ENCODE measurements at places on chromosomes 2 and 18.

DNA sequence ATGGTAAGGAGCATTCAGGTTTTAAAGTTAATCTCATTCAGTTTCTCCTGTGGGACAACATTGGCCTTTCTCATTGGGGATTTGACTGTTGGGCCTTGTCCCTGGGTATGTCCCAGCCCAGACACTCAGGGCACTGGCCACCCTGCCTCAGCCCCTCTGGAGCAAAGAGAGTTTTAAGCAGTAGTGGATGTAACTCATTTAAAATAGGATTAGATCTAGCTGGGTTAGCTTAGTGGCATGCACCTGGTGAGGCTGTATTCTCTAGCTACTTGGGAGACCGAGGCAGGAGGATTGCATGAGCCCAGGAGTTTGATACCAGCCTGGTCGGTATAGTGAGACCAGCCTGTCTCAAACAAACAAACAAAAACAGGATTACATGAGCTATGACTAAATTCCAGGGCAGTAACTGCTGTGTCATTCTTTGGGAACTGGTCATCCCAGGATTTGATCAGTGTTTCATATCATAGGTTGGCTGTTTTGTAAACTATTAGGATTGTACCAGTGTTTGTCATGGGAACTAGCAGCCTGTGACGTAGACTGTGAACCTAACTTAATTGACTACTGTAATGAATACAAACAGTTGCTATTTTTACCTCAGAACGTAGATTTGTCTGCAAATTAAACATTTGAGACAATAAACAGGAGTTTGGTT, 12.5 kb downstream of the INPP4A start:
- DNase-seq, result no peak

DNA sequence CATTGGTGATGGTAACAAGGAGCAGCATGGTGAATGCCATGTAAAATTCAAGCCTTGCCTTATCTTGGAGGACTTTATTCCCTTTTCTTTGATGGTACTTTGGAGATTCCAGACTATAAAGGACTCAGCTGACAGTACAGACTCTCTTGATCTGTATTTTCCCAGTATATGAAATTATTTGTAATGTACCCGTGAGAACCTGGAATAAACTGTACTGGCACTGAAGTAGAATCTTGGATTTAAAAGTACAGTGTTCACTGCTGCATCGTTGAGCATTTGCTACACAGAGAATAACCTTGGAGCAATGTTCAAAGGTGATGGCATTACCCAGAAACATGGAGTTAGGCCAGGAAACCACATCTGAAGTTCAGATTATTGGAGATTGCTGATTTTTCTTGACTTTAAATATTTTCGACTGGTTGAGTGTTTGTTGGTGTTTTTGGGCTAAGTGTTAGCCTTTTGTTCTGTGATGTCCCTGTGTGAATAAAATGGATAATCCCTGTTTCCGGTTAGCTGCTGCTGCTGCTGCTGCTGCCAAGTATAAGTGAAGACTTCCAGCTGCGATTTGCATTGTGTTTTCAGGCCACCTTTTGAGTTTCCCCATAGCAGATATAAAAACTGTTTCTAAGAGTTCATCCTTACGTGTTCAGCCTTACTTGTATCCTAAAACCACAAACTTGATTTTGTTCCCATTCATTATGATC, 122.0 kb downstream of the SPTBN1 start:
- peak; percentile 92 for DNase-seq

GRCh38 chr2:150630587-150631235, 143.2 kb upstream of the RND3 start:
- DNase-seq, result peak; percentile 27

GRCh38 chr18:2656237-2656980, 883 bp downstream of the SMCHD1 start:
- DNase-seq, result peak; percentile 68

DNA sequence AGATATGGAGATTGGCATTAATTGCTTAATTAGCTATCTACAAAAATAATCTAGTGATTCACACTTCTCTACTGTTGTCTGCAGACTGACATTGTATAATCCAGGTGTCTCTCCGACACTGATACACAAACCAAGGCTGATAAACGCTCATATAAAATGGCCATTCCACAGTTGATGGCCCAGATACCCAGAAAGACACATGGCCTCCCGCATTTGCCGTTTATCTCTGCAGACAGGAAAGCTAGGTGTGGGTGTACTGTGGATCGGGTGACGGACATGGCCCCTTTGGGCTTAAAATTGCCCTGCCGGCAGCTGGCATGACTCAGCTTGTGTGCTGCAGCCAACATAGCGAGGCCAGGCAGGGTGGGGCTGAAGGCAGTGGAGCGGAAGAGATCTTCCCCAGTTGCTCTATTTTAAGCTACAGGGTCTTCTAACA, 18.5 kb downstream of the PMAIP1 start:
- DNase-seq, result peak; percentile 83

DNA sequence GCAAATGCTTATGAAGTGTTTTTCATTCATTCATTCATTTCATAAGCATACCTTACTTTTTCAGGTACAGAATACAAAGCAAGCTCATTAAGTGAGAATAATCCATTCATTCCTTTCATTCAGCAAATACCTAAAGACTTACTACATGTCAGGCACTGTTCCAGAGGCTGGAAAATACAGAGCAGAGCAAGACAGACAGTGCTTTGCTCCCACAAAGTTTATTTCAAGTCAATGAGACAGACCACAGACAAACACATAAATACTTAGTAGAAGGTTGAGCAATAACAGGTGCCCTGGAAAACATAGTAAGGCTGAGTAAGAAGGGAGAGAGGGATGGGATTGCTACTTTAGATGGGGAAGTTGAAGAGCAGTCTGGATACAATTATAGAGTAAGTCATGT, 309.8 kb downstream of the C1D start:
- peak; percentile 6 for DNase-seq

DNA sequence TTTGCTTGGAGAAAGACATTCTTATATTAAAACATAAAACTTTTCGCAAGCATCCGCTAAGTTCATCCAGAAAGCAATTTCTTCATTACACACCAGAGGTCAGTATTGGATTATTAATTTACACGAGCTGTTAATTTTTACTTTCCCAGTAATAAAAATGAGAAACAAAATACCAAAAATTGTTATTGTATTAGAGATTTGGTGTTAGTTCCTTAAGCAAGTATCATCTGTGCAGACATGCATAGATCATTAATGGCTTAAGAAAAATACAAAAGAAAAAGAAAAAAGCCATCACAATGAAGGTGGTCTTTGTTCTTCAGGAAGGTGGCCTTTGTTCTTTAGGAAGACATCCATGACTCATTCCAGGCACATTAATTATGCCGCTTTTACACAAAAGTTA, 53.6 kb upstream of the HNMT start:
- peak; percentile 33 for DNase-seq

- DNase-seq, result no peak
Measured at GRCh38 chr2:224870341-224870740, 154.2 kb upstream of the CCDC195 start.

DNA sequence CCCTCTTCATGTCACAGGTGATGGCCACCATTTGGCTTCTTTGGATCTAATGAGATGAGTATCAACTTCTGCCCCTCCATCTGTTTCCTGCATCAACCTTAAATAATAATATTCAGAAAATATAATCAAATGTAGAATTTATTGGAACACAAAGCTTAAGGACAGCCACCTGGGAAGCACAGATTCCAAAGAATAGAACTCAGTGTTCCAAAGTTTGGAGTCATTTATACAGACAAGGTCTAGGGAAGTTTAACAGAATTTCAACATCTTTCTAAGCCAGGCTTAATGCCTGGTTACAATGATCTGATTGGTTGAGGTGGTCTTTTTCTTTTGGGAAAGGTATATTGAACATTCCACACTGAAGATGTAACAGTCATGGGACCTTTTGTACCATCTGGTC, 218.0 kb upstream of the PIEZO2 start:
- DNase-seq, result peak; percentile 69

DNA sequence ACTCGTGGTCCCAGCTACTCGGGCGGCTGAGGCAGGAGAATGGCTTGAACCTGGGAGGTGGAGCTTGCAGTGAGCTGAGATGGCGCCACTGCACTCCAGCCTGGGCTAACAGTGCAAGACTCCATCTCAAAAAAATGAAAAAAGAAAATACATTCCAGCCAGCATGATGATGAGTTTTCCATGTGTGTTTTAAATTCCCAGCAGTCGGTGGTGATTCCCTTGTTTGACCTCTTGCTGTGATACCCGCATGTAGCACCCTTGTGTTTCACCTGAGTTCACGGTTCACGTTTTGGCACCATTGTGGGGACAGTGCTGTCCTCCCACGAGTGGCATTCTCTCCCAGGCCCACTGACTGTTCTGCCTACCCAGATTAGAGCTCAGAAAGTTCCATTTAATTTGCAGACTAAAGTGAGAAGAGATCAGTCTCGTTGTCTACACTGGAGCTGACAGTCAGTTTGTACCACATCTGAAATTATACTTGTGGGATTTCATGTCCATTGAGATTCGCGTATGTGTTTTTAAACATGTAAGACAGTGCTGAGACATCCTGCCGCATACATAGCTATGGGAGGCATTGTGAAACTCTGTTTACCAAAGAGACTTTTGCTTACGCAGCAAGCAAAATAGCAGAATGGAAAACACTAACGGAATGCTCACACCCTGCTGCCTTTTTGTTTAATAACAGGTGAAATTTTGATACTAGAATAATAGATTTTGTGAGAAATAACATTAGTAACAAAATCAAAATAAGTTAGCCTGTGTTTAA, 157.1 kb downstream of the GBX2 start:
- peak; percentile 33 for DNase-seq

GRCh38 chr2:101815154-101815553, 117.6 kb downstream of the MAP4K4 start:
- no peak for DNase-seq

- DNase-seq, result no peak
Measured at GRCh38 chr2:115277366-115277765, 834.9 kb downstream of the DPP10 start.

DNA sequence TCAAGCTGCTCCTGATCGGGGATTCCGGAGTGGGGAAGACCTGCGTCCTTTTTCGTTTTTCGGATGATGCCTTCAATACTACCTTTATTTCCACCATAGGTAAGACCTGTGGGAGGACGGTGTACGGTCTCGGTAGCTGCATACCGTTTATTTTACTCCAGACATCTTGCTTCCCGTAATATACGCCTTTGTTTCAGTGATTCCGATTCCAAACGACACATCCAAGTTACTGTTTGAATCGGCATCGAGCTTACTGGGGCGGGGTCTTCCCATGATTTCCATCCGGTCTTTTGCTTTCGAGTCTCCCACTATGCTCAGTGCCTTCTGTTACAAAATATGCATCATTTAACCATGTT, 731 bp downstream of the RAB10 start:
- DNase-seq, result peak; percentile 49

DNA sequence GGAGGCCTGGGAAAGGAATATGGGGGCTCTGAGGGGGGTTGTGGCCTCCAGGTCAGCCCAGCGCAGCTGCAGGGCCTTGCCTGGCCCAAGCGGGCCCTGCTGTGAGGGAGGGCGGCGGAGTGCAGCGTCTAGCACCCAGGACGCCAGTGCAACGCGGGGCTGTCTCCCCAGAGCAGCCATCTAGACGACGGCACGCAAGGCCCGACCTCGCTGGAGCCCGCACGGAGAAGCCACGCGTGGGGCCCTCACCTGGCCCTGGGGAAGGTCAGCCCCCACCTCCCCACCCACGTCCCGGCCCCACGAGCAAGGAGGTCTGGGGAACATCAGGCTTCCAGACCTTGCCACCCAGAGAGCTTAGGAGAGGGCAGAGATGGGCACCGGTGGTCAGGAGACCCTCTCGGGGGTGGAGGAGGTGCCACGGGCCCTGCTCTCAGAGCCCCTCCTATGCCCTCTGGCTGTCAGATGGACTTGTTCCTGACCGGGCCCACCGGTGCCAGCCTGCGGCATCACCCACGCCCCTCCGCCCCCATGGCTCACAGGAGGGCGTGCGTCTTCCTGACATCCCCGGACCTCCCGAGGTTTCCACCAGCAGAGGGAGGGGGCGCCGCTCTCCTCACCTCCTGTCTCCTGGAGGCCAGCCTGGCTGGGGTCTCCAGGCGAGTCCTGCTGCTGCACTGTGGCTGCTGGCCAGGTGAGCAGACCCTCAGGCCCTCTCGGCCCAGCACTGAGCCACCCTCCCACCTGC, 17.0 kb downstream of the GPR35 start:
- no peak for DNase-seq

- DNase-seq, result peak; percentile 96
Measured at GRCh38 chr2:101063352-101064124, 61.4 kb downstream of the RPL31 start.

- DNase-seq, result no peak
Measured at GRCh38 chr2:188477564-188478103, 186.0 kb downstream of the GULP1 start.

DNA sequence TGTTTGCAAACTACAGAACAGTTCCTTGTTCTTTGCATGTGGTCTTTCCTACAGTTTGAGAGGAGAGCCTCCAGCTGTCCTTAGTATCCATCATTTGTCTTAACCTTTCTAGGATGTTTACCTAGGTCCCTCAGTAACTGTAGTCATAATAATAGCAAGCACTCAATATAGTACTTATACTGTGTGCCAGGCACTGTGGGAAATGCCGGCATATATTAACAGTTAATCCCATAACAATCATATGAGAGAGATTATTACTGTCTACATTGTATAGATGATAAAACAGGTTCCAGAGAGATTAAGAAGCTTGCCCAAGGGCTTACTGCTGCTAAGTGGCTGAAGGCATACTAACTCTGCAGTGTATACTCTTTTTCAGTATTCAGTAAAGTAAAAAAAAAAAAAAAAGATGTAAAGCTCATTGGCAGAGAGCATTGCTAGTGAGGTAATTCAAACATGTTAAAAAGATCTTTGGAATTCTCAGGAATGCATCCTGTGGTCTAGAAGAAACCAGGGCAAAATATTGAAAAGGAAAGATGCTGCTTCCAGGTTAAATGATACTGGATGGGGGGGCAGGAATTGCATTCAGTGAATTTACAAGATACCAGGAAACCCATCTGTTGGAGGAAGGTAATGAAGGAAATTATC, 72.3 kb downstream of the SPTBN1 start:
- no peak for DNase-seq

DNA sequence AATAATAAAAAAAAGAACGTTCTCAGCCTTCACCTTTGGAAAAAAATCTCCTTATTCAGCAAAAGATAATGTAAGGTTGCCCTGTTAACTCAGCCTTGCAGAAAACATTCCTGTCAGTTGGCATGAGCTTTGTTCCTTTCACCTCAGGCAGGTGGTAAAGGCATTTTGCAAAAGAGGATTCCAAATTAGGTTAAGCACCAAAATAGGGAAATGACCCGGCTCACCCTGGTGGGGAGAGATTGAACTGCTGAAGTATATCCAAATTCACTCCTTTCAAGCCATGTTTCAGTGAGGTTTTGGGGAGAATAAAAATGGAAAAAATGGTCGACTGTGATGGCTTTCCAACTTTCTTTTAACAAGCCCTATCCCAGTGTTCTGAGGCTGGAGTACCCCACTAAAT, 1988.8 kb upstream of the PIK3C3 start:
- no peak for DNase-seq

All from muscle of leg (tissue), 16 donors.